ENCODE measurements at places on chromosomes 12 and 14. TPM values are rescaled to one million over a fixed set of nuclear protein-coding genes. Genes with fewer than 3 reads are reported as not detected.

DNA sequence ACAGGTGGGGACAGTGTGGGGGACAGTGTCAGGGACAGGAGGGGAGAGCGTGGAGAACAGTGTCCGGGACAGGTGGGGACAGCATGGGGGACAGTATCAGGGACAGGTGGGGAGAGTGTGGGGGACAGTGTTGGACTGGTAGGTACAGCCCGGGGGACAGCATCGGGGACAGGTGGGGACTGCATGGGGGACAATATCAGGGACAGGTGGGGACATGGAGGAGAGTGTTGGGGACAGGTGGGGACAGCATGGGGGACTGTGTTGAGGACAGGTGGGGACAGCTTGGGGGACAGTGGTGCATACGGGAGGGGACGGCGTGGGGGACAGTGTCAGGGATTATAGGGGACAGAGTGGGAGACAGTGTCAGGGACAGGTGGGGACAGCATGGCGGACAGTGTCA is 212.3 kb downstream of the TMEM121 start:
- DNase-seq, result no peak

DNA sequence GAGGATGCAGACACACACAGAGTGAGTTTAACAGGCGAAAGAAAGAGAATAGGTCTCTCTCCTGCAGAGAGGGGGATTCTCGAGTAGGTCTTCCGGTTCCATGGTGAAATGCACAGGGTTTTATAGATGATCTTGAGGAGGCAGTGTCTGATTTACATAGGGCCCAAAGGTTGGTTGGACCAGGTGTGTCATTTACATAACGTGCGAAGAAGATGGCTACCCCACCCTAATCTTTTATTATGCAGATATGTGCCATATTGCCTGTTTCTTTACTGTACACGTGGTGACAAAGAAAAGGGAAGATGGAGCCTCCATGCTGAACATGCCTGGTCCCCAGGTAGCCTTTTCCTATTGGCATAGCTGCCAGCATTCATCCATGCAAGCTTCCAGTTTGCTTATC is 219.8 kb downstream of the CRADD start:
- no peak for DNase-seq

GRCh38 chr12:104344682-104345081 is 41.1 kb downstream of the EID3 start:
- DNase-seq, result no peak

DNA sequence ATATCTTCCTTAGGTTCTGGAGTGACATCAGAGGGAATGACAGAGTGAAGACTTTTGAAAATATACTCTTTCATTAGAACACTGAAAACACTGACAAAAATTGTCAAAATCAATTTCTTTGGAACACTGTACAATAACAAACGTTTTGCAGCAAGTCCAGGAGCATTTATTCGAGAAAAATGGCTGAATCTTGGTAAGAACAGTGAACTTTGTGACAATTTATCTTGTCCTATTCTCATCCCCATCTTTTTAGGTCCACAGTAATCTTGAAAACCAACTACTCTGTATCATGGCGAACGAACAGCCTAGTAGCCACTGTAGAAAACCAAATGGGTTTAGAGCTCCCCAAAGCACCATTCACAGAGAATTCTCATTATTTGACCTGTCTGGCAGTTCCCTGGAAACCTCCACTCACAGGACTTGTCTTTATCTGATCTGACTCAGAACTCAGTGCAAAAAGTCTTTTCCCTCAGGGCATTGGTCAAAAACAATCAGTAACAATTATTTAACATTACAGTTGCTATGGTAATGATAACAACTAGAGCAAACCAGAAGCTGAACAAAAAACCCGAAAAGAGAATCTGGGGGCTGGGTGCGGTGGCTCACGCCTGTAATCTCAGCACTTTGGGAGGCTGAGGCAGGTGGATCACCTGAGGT is 20.3 kb upstream of the PPP2R5E start:
- DNase-seq, result no peak

GRCh38 chr12:89834676-89835075 is 126.0 kb upstream of the ATP2B1 start:
- DNase-seq, result no peak

DNA sequence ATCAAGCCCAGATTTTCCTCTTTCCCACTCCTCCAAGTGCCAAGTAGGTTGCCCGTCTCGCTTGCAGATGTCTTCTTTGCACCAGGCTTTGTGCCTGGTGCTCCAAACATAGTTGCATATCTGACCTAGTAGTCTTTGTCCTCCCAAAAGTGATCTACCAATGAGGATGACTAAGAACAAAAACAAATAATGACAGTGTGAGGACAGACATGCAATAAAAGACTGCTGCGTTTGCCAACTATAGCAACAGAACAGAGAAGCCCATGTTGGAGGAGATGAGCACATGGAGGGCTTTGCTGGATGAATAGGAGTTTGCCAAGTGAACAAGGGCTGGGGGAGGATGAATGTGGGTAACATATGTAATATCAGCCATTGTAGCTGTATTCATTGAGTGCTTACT is 15.6 kb downstream of the DTX1 start:
- no peak for DNase-seq

- no peak for DNase-seq
Observed at GRCh38 chr12:124364543-124364942, 69.7 kb downstream of the RFLNA start.

The SYNE2 gene
- 81.7 TPM for total RNA-seq

Data from glutamatergic neuron (in vitro differentiated cells).